Small intestine (tissue), 16 donors: ENCODE measurements at places on chromosomes 11 and 22.

DNA sequence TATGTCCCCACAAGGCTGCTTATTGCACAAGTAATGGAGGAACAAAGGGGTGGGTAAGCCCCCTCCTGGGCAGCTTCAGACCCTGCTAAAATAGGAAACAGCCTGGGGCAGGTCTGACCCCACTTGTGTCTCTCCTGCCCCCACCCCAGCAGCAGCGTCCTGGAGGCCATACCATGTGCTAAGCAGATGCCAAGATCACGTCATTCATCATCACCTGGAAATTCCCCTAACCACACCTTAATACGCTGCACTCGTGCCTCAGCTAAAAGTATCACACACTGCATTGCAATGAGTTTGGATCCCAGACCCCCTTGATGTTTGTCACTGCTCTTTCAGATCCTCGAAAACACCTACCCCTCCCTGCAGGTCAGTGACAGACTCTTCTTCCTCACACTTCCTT lies 27.8 kb upstream of the GGTLC2 start:
- DNase-seq, result no peak

DNA sequence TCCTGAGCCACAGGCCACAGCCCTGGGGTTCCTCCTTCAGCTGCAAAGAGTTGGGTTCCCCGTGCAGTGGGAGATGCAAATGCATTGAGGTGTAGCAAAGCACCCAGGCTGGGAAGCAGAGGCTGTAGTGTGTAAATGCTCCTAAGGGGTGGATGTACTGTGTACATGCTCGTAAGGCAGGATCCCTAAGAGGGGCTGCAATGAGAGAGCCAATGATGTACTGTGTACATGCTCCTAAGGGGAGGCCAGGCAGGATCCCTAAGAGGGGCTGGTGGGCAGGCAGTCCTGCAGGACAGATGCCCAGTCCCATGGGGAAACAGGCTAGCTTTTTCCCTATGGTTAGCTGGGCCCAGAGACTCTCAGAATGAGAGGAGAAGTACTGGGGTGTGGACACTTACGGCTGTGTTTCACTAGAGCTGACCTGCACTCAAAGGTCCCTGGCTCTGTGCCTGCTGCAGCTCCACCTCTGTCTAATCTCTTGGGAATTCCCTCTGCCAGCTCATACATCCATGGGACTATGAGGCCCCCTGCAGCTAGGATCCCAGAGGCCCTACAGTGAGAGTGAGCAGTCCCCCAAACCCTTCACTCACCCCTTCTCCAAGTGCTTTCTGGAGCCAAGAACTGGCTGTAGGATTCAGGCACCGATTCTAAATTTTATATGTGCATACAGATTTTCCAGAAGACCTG lies 261.9 kb upstream of the LUZP2 start:
- DNase-seq, result peak; percentile 6

DNA sequence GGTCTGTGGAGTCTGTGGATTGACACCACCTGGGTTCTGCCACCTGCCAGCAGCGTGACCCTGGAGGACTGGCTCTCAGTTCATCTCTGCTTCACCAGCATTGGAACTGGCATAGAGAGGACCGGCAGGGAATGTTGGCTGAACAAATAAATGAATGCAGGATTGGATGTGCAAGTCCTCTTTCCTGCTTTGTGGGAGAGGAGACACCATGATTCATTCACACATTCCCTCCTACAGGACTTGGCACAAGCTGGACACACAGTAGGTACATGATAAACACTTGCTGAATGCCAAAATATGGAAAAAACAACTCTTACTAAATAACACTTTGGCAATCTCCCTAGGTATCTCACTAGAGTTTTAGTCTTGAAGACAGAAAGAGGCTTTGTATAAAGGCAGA lies 116.6 kb upstream of the NARS2 start:
- no peak for DNase-seq

DNA sequence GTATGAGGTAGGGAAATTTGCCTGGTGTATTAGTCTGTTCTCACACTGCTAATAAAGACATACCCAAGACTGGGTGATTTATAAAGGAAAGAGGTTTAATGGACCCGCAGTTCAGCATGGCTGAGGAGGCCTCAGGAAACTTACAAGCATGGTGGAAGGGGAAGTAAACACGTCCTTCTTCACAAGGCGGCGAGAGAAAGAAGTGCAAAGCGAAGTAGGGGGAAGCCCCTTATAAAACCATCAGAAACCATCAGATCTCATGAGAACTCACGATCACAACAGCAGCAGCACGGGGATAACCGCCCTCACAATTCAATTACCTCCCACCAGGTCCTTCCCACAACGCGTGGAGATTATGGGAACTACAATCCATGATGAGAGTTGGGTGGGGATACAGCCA lies 12.0 kb upstream of the RFPL2 start:
- DNase-seq, result no peak

- no peak for DNase-seq
Observed at GRCh38 chr22:49404020-49404419, 423.7 kb downstream of the BRD1 start.

GRCh38 chr11:111797145-111797581 lies 31.0 kb upstream of the PPP2R1B start:
- peak; percentile 39 for DNase-seq

DNA sequence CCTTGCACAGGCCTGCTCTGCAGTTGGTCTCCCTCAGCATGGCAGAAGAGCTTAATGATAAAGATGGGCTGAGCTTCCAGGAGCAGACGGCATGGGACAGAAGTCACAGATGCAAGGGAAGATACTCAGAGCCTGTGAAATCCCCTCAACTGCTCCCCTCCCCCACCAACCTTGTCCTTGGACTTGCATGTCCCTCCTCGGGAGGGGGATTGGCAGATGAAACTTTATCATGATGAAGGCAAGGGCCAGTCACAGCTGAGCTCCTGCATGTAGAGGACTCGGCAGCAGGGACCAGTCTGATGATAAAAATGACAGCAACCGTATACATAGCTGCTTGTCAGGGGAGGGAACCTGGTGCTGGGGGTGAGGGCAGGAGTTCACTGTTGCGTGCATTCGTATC lies 6.8 kb upstream of the SLC22A8 start:
- DNase-seq, result no peak

GRCh38 chr11:123195188-123196059 lies at the start of gene CLMP:
TSS of gene CLMP (minus strand) at chr11:123195248. CDS start at chr11:123194940, 308 bp downstream.
- no peak for DNase-seq

GRCh38 chr11:79616392-79616851 lies 175.6 kb upstream of the TENM4 start:
- peak; percentile 77 for DNase-seq

DNA sequence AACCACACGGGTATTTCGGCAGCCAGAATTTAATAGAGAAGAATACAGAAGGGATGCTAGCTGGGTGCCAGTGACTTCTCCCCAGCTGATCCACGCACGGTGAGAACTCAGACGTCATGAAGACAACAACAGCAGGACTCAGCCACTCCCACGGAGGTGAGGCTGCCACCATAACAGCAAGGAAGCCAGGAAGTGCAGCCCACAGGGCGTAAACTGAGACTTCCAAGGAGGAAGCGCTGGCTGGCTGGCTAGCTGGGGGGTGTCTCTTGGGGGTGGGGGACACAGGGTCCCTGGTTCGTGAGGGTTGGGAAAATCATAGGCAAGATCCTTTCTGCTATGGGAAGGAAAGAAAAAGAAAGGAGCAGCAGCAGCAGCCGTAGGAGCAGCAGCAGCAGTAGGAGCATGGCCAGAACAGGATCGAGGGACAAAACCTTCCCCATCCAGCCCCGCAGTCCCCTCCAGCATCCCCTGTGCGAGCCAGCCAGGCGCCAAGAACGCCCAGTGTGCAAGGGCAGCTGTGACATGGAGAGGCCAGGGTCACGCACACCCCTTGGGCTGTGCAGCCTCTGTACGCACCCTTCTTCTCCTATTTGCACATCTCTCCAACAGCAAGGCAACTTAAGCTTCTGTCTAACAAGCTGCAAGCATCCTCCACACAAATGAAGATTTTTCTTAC lies 49.6 kb upstream of the SHANK2 start:
- no peak for DNase-seq

DNA sequence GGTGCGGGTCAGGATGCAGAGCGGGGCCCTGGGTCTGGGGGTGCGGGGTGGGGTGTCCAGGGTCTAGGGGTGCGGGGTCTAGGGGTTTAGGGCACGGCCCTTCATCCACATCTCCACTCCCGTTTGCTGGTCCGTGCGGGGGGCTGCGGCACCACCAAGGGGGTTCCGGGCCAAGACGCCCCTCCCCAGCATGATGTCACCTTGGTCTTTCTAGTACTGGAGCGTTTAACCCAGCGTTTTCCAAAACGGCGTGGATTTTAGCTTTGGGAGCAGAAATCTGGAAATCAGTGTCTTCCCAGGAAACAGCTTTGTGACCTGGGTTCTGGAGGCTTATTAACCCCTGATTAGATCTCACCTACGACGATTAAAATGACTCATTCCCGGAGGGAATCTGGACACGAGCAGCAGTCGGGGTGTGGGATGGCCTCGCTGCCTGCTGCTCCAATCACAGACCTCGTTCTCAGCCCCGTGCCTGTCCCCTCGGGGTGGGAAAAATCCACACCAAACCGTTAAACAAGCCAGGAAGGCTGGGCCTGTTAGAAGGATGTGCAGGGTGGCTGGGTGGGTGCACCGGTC lies 759 bp downstream of the AP2A2 start:
- DNase-seq, result peak; percentile 77

- DNase-seq, result no peak
Observed at GRCh38 chr11:74473382-74474173, 6.2 kb upstream of the KCNE3 start.

- DNase-seq, result no peak
Observed at GRCh38 chr11:131499199-131499598, 128.8 kb downstream of the NTM start.

DNA sequence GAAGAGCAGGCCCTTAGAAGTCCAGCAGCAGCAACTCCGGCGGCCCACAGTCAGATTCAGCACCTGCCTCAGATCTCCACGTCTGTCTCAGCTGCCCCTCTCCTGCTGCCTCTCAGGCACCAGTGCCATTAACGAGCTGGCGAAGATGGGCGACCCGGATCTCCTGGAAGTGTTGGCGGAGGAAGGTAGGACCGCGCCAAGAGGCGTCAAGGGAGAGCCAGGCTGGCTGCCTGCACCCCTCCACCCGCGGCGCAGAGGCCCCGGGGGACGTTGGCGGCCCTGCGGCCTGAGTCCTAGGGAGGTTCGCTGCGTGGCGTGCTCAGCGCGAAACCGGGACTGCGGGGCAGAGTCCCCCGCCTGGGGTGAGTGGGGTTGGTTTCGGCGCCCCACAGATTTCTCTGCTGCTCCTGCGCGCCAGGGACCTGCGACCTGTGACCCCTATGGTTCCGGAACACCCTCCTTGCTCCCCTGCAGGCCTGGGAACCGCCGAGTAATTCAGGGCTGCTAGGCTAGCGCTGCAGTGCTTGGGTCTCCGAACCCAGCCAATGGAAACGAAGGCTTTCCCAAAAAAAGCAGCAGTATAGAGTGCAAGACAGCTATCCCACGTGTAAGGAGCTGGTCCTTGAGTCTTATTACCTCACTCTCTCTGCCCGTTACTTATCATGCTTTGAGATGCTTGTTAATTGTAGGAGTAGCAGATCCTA lies 615 bp downstream of the ANO5 start:
- peak; percentile 63 for DNase-seq

DNA sequence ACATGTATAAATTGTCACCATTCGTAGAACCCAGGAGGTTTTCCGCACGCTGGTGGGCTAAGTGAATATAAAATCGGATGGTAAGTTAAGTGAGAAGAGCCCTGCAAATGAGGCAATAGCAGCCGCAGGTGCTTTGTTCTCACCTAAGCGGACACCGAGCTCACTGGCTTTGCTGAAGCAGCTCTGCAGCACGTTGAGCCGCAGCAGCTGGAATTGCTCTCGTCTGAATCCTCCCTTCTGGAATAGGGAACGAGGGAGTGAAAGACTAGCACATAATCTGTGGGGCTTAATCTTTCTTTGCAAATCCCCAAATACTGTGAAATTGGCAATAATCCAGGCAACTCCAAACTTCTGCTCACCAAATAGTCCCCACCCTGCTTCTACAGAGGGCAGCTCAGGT lies 488.1 kb downstream of the NTM start:
- no peak for DNase-seq

GRCh38 chr11:2788168-2789071 lies 88.6 kb upstream of the KCNQ1OT1 start:
- peak; percentile 20 for DNase-seq

- DNase-seq, result no peak
Observed at GRCh38 chr11:26188554-26188953, 143.4 kb upstream of the ANO3 start.

GRCh38 chr11:57641011-57641807 lies 8.5 kb downstream of the YPEL4 start:
- peak; percentile 51 for DNase-seq
